CD4-positive, alpha-beta T cell (primary cell): ENCODE measurements at places on chromosomes 3 and 15.

- DNase-seq = no peak
Observed at GRCh38 chr15:81029414-81030300, 28.9 kb downstream of the TLNRD1 start.

DNA sequence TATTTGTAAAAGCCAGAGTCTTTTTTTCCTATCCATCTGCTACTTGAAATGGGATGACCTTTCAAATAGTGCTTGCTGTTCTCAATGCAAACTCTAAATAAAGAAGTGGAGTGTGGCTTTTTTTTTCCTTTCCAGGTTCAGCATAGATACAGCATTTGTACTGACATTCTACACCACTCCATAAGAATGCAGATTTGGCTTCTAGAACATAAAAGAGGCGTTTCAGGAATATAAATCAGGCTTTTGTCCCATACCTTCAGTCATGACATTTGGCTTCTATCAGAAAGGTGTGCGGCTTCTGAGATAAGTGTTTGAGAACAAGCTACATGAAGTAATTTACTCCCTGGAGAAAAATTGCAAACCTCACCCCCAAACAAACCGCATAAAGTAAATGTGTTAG is 553.1 kb downstream of the FHIT start:
- no peak for DNase-seq

GRCh38 chr3:177665122-177665808 is 468.0 kb upstream of the TBL1XR1 start:
- no peak for DNase-seq

GRCh38 chr3:25897019-25897418 is 107.1 kb downstream of the OXSM start:
- DNase-seq = no peak

DNA sequence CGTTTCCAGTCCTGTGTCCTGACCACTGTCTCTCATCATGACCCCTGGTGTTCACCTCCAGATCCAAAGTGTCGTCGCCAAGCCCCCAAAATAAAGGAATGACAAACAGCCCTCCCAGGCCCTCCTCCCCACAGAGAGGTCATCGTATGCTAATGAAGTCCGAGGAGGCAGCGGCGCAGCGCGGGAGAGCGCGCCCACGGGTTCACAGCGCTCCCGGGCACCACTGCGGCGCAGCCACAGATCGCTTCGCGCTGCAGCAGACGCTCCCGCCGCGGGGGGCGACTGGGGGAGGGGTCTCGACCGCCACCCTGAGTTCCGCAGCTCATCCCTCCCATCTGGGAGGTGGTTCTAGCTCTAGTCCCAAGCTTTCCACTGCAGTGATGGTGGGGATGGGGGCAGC is 1.3 kb downstream of the DGKG start:
- no peak for DNase-seq

DNA sequence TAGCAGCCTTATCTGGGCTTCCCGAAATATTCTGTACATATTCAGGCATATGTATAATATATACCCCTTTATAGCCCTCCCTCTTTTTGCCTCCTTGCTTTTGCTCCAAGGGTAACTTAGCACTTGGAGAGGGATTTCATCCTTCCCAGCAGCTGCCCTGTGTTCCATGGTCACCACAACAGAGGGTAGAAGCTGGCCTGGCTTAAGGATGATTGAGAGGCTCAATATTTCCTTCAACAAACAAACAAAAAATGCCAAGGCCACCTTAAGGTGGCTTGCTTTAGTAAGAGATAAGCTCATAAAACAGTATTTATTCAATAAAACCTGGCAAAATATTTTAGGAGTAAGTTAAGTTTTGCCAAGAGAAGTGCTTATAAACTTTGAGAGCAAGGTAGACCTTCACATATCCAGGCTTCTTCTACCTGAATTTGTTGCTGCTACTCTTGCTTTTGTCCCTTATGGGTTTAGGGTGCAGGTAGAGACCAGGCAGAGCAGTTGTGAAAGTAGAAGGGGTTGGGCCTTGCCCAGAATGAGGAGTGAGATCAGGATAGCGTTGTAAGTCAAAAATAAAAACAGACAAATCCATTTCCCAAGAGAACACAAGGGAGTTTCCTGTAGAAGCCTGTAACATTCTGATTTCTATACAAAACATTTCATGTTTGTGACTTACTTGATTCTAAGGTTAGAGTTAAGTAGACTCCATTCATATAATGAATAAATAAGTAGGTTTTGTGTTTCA is 52.7 kb upstream of the ATOSA start:
- DNase-seq = no peak

GRCh38 chr15:40279437-40280141 is 3.3 kb downstream of the ANKRD63 start:
- peak; percentile 58 for DNase-seq

GRCh38 chr3:15693355-15693754 is 91.8 kb downstream of the BTD start:
- no peak for DNase-seq

DNA sequence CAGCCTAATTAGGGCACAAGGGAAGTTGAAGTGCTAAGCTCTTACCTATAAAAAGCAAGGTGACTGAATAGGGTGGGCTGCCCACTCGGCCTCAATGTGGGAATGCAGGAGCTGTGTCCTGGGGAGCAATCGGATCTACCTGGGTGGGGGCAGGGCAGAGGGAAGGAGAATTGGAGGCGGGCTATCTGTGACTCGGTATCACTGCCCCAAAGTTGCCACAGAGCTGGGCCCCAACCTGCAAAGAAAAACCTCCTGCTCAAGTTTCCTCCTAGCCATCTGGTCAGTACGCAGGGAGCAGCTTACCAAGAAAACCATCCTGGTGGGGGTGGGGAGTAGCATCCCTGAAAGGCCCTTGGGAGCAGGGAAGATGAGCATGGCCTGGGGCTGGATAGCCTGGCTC is 10.7 kb downstream of the CIB2 start:
- no peak for DNase-seq

DNA sequence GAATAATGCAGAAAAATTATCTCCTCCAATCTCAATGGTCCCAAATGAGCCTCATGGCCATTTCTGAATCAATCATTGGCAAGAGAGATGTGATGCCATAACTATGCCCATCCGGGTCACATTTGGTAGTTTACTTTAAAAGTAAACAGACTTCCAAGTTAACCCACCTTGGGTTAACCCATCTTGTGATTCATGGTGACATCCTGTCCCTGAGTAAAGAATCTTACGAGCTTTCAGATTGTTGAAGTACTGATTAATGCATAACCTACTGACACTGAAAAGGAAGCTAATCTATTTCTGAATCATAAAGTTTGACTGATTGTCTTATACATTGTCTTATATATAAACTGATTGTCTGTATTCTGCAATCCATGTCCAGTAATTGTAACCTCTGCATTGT is 467.2 kb upstream of the AGTR1 start:
- no peak for DNase-seq

DNA sequence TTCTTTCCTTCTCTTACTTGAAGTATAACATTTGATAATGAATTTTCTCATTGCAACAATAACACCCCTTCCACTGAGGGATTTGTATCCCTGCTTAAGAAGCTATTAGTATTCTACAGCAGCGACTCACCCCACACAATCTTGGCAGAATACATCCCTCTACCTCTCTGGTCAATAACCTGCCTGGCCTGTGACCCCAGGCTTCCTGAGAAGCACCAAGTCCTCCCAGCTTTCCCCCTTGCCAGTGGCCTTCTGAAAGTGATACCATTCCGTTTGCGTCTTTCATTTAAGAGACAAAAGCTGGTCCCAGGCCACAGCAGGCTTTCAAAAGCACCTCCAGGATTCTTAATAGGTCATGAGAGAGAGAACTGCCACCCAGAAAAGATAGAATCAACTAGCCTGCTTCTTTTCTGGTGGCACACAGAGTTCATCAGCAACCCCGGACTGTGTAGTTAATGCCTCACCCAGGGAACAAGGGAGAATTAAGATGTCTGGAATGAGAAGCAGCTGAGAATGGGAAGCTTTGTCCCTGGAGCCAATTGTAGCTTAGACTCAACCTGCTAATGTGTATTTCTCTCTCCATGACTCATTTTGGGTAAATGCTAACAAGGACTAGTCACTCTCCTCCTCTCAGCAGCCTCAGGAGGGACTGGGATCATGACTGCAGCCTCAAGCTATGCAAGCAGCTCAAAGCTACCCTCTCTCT is 101.0 kb upstream of the CPNE4 start:
- DNase-seq = no peak

- no peak for DNase-seq
Observed at GRCh38 chr3:50666837-50667236, 7.9 kb upstream of the DOCK3 start.

GRCh38 chr3:30078736-30079135 is 527.7 kb upstream of the TGFBR2 start:
- DNase-seq = no peak

DNA sequence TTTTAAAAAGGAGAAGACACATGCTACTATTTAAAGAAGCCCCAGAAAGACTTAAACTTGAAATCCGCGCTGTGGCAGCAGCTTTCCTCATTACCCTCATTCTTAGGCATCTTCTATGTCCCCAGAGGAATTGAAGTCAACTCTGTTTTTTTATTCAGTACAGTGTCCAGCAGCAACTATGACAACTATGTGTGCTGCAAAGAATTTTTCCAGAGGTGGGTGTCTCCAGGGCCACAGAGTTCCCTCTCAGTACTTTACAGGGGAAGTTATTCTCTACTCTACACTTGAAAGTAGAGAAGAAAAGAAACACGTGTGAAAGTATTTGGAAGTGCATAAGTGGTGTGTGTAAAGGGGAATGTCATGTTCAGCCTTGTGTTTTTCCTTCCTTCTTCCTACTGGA is 32.0 kb downstream of the GATM start:
- no peak for DNase-seq

- no peak for DNase-seq
Observed at GRCh38 chr15:94404733-94405283, 173.4 kb downstream of the MCTP2 start.

- no peak for DNase-seq
Observed at GRCh38 chr3:183303690-183304089, 50.6 kb downstream of the B3GNT5 start.

DNA sequence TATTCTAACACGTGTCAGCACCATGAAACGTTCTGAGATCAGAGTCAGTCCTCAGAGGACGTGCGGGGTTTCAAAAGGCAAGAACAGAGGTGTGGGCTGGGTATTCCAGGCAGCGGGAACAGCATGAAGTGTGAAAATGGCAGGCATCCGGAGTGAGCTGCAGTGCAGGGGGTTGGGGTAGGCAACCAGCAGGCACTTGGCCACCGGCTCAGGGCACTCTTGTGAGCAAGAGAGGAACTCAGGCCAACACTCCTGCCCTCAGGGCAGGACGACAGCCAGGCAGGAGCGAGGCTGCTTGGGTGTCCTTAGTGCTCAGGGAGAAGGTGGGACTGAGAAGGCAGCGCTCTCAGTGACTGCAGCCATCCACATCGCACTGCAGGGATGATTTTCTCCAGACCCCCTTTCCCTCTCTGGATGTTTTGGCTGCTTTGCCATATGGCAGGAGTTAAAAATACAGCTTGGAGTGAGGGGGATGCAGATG is 151.1 kb downstream of the NUP210 start:
- no peak for DNase-seq

- no peak for DNase-seq
Observed at GRCh38 chr3:114619771-114620170, 325.9 kb downstream of the TIGIT start.

DNA sequence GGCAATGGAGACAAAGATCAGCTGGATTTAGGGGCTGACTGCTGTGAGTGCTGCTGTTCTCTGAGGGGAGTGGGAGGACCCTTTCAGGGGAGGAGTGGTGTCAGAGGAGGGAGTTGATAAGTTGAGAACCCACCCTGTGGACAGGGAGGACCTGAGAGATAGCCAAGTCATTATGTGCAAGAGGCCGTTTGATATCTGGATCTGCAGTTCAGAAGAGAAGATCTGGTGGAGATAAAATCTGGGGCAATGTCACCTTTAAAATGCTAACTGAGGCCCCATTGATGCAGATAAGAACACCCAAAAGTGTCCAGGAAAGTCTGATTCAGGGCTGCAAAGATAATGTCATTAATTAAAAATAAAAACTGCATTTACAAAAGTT is 256.1 kb upstream of the HES1 start:
- no peak for DNase-seq

GRCh38 chr15:38503496-38503895 is 49.6 kb downstream of the FAM98B start:
- DNase-seq = no peak

DNA sequence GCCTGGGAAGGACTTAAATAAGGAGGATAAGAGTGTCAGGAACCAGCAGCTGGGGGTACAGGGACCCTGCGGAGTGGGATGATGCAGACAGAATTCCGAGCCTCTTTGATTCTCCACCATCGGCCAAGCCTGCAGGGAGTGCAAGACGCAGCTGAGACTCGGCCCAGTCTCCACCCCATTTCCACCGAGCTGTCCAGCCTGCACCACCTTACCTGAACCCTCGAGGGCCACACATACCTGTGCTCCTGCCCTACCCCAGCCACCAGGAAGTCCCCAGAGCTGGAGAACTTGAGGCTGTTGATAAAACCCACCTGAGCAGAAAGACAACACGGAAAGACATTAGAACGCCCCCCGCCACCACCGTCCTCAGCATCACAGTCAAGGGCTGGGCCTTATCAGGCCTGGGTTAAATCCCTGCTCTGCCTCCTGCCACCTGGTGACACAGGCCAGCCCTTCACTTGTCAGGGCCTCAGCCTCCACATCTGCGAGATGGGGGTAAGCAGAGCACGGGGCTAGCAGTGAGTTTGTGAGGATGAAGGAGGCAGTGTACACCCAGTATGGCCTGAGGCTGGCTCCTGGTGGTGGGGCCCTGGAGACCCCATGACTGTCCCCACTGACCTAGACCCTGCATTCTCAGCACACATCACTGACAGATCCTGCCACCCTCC is 8.1 kb downstream of the RRP9 start:
- DNase-seq = no peak

- peak; percentile 46 for DNase-seq
Observed at GRCh38 chr3:42601896-42602581, 1.6 kb downstream of the NKTR start.

DNA sequence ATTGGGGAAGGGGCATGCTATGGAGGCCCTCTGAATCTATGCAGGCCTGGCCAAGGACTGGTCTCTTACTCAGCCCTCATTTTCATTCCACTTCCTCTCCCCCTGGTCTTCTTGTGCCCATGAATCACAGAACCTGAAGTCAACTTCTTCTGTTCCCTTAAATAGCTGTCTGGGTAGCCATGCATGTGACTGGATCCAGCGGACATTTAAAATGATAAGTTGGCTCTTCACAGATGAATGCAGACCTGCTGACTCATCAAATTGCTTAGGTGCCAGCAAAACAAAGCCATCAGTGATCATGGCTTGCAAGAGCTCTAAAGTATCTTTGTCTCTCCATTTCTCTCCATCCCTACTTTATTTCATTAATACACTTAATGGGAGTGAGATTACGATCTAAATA is 90.1 kb upstream of the CADPS start:
- DNase-seq = no peak

DNA sequence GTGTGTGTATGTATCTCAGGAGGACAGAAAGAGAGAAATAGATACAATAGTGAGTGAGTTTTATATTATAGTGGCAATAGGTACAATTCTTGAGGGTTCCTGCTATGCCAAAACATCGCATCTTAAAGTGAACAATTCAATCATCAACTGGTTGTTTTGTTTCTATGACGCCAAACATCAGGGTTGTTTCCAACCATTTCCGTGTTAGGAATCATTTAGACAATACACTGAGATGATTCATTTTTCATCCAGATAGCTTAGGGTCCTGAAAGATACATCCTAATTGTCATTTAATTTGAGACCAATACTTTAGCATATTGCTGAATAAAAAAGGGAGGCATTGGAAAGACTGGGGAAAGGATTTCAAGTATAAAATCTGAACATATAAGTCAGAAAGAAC is 472.2 kb downstream of the MCTP2 start:
- no peak for DNase-seq
